ENCODE measurements at places on chromosomes 3 and 15.

DNA sequence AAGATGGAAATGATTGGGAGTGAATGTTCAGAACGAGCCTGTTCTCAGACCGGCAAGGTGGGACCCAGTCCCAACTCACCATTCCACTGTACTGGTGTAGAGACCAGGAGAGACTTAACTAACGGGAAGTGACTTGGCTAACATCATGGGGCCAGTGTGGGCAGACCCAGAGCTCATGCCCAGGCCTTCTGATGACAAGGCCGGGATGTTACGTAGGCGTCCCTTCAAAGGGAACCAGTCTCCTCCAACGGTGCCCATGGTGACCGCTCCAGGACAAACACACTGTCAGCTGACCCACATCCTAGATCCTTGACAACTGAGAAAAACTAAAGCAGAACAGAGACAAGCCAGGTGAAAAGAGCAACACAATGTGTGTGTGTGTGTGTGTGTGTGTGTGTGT lies 128.4 kb upstream of the HACD2 start:
- peak; percentile 41 for DNase-seq

DNA sequence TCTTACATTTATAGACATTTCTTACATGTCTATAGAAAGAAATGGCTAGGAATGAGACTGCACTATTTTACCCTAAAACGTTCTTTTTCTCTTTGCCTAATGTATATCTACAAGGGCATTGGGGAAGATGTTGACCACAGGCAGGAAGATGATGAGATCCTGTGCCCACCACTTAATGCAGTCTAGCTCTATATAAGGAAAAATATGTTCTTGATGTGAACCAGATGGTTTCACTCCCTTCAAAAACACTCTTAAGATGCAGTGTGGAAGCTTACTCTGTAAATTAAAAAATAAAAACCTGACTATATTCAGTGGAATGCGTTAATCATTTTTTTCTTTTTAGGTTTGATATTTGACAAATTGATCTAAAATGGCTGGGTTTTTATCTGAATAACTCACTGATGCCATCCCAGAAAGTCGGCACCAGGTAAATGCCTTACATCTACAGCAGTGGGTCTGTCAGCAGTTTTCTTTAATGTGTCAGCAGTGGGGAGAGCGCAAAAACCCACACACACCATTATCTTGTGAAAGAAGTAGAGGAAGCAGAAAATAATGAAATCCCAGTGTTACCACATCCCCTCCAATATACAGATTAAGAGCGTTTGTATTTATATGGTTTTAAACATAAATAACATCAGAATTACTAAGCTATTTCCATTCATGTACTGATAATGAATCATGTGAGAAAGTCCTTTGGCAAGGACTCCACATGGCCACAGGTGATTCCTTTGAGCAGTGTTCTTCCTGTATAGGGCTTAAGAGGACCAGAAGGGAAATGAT lies 10.1 kb downstream of the AGTR1 start:
- no peak for DNase-seq

DNA sequence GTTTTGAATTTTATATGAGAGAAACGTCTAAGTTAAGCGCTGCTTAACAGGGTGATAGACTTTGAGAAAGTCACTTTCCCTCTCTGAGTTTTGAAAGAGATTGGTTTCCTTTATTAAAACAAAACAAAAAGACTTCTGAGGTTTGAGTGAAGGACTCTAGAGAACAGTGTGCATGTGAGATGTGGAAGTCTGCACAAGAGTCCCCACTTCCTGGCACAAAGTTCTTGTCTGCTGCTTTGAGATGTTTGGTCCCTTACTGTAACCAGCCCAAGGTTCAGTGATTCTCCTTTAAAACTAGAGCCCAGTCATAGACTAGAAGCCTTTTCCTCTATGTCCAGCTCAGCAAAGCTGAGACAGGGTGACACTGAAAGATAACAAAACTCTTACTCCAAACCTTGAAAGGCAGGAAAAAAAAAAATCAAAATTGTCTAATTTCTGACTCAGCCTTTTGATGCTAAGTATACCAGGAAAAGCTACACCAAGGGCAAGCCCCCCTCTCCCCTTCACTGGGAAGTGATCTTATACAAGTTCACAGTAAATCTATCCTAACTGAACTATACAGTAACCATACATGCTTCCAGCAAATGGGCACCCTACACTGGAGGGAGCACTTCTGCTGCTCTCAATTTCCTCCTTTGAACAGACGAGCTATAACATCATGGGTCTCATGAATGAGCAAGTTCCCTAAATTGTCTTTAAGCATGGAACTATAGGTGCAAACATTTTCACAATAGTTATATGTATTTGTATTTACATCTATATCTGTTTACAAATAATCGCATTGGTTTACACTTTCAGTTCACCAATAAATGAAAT lies 2.3 kb downstream of the POPDC2 start:
- no peak for DNase-seq

DNA sequence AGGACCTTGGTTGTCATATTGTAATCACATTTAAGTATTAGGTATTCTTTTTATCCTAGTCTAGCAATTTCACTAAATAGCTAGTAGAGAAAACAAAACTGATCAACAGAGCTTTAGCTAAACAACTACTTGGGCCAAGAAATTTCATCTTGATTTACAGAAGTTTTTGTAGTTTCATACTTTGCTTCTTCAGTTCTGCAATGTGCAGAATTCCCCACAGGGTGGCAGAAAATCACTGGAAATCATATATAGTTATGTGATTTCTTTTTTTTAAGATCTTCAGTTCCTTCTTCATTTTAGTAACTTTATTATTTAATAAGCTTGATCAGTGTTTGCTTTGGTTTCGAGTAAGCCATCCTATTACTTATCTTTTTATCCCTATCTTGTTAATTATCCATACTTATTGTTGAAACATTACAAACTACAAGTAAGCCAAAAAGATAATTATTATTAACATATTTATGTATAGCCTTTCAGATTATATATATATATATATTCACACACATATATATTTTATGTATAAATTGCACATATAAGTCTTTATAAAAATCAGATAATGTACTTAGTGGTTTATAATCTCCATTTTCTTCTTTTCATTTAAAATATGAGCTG lies 2.2 kb upstream of the BNIP2 start:
- no peak for DNase-seq

- no peak for DNase-seq
Measured at GRCh38 chr3:133413161-133414020, 13.5 kb downstream of the BFSP2 start.

- DNase-seq, result no peak
Measured at GRCh38 chr3:139534455-139534812, 5.1 kb downstream of the RBP1 start.

GRCh38 chr15:77753281-77753873 lies 120.7 kb upstream of the LINGO1 start:
- peak; percentile 20 for DNase-seq

- DNase-seq, result peak; percentile 65
Measured at GRCh38 chr15:43792761-43793476, 799 bp downstream of the SERF2 start.

DNA sequence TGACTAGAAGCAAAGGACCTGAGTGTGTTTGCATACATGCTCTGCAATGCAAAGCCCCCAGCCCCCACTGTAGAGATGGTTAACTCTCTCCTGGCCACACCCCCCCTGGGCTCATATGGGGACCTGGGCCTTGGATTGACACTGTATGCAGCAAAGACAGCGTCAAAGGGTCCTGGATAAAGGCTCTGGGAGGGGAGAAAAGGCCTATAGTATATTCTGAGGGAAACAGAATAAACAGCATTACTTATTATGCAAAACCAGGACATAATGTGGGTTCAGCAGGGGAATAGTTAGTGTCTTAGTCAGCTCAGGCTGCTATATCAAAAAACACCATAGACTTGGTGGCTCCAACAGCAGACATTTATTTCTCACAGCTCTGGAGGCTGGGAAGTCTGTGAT lies 158.7 kb downstream of the APBA2 start:
- no peak for DNase-seq

DNA sequence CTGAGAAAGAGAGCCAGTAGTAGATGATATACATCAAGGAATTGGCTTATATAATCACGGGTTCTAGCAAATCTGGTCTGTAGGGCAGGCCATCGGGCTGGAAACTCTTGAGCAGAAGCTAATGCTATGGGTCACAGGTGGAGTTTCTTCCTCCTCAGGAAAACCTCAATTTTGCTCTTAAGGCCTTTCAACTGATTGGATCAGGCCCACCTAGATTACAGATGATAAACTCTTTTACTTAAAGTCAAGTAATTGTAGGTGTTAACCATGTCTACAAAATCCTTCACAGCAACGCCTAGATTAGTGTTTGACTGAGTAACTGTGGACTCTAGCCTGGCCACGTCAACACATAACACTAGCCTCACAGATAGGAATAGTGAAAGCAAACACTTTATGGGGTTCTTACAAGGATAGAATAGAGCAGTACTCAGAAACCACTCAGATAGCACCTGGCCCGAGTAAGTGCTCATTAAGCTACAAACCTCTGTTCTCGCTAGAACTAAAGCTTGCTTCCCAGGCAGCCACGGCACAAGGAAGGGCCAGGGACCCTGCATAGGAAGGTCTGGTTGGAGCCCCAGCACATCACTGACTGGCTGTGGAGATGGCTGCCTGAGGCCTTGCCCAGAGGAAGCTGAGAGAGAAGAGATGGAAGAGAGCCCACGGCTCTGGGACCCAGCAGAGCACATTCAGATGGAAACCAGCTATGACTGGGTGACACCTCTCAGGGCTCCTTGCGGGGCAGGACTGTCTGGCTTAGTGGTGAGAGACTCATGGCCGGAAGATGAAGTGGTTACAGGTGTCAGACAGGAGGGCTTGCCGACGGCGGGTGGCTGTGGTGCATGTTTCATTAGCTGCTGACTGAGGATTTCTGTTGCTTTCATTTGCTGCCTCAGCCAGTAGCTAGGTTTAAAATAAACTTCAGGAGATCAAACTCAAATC lies 202.5 kb upstream of the TLE3 start:
- no peak for DNase-seq

DNA sequence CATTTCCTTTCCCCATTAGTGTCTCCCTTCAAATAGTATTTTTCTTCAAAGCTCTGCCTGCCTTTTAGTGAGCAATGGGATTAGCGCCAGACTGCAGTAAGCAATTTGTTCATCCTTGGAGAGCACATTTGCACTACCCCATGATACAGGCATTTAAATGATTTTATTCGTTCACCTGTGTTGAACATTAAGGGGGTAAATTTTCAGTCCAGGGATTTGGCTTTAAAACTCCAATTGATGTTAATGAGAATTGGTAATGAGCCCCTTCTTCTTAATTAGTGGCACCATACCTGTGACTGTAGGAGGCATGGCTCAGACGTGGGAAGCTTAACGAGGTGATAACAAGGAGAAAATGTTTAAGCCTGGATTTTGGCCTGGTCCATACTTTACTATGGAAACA lies 161.4 kb upstream of the NANOGP8 start:
- DNase-seq, result no peak

- no peak for DNase-seq
Measured at GRCh38 chr15:68504681-68505170, 72.8 kb upstream of the ITGA11 start.

DNA sequence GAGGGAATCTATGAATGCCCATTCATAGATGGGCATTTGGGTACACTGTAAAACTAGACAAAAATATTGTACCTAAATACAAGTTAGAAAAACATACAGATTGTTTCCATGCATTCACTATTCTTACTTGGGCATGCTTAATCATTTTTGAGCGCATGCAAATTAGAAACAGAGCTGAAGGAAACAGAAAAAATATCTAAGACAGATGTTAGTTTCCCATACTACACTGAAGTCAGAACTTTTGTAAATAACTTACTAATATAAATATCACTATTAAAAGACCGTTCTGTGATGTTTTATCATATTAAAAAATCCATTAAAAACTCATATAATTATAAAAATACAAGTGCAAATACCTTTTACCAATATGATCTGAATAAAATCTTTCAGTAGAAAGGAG lies 58.7 kb downstream of the GOLIM4 start:
- DNase-seq, result no peak

GRCh38 chr3:52311576-52312119 lies 4.5 kb upstream of the DNAH1 start:
- DNase-seq, result no peak

GRCh38 chr3:108479224-108479623 lies 31.2 kb downstream of the MYH15 start:
- DNase-seq, result no peak

DNA sequence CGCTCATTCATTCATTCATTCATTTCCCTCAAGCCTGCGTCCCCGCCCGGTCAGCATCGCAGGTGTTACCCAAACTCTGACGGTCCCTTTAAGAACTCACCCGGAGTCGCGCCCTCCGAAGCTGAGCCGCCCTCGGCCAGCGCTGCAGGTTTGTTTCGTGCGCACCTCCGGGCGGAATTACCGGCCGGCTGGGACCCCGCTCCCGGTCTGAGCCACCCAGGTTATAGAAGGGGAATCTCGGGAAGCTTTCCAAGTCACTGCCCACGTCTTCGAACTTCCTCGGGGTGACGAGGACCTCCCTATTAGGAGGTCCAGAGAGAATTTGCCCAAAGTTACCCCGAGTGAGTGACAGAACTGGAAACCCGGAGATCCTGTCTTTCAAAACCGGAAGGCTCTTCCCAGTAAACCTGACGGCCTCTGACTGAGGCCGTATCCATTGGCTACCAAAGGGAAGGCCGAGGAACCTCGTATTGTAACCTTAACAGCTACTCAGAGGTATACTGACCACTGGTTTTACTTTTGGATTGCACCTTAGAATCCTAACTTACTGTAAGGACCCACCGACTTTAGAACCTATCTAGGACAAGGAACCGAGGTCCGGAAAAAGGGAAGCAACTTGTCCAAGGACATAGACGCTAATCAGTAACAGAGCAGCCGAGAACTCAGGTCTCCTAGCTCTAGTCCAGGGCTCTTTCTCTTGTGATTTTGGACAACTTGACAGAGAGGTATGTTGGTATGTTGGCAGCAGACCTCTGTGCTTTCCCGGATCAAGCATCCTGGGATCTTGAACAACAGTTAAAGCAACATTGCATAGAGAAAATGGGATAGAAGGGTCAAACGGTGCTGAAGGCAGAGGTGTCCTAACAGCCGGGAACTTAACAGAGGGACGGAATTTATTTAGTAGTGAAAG lies 788 bp upstream of the DLG1 start:
- DNase-seq, result peak; percentile 10

- no peak for DNase-seq
Measured at GRCh38 chr3:8205881-8206280, 295.7 kb upstream of the LMCD1 start.

GRCh38 chr3:138649134-138649533 lies 40.6 kb downstream of the FAIM start:
- DNase-seq, result no peak

GRCh38 chr15:93012786-93013185 lies 76.2 kb downstream of the RGMA start:
- DNase-seq, result no peak

GRCh38 chr3:11088831-11089230 lies 65.5 kb upstream of the HRH1 start:
- DNase-seq, result no peak

DNA sequence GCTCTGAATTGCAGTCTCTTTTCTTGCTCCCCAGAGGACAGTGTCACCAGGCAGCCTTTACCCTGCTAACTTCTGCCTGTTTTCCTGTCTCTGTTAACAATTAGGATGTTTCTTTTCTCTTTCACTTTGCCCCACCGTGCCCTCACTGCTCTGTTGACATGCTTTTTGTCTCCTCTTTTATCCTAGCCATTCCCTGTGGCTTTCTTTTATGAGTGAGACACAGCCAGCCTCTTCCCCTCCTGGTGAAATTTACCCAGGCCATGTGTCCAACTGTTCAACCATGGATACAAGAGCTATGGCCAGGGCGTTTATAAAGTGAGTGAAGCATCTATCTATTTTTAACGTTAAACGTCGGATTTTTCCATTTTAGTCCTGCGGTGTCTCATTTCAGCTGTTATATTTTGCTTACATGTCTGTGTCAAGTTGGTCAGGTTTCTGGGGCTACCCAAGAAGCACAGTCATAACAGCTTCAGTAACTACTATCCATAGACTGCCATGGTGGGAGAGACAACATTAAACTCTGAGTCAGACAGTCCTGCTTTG lies 443.2 kb upstream of the AZI2 start:
- DNase-seq, result no peak
